Suppressor macrophage treated with lipopolysaccharide for 1 hour (primary cell): ENCODE measurements at places on chromosomes 4 and X.

DNA sequence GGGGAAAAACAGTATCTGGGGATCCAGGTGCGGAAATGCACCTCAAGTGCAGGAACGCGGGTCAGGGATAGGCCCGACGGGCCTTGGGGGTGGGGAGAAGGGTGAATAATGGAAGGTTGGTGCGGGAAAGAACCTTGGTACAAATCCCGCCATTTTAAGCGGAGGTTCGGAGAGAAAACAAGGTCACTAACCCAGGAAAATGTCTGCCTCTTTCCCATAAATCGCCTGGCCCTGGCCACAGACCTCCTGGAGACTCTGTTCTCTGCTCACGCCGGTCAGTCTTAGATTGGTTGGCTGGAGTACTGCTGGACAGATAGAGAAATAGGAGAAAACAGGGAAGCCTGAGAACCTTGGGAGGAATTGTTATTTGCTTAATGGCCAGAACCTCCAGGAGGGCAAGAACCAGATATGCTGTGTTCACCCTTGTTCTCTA is 897 bp upstream of the FBXL5 start:
- DNase-seq, result no peak

DNA sequence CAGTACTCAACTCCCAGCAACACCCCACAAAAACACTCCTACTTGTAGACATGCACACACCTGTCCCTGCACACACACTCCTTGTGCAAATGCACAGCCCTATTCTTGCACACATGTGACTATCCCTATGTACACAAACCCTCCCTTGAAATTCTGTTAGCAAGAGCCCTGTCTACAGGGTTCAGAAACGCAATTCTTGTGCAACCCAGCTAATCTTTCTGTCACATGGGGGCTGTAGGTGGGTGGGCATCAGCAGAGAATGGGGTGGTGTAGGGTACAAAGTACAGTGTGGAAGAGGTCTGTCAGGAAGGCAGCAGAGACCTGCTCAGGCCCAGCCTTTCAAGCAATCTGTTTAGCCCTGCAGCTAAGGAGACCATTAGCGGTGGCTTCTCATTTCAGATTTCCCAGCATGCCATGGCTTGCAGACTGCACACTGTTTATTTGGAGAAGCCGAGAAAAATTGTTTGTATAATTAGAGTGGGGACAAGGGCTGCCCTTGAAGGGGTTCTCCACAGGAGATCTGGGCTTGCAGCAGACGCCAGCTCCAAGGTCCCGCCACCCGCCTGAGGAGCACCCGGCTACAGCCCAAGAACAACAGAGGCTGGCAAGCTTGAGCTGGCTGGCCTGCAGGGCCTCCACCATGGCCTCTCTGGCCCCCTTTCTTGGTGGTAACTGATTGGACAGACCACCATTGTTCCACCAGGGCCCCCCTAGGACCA is 144.0 kb upstream of the PJA1 start:
- DNase-seq, result no peak

DNA sequence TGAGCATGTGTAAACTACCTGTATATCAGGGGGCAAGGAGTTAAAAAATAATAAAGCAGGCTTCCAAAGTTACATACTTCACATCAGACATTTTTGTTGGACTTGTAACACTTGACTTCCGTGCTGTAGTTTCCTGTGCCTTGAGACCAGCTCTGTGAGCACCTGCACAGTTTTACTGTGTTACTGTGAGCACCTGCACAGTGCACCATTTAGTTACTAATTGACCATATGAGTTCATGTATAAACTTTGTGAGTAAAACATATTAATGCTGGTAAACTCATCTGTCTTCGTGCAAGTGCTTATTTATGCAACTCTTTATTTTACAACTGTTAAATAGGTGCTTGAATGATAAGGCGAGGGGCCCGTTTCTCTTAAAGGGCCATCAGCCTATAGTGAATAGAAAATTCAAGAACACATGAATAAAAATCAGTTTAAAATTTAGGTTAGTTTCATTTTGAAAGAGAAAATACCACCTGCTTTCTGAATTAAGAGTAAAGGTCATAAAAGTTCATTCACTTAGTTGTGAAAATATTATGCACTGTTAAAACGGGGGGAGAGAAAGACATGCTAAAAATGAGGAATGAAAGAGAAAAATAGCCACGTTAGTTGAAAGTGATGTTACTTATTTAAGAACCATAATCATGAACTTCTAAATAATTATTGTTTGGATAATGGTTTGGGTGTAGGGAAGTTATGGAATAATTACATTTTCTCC is 42.4 kb downstream of the USP9X start:
- DNase-seq, result no peak

GRCh38 chr4:88672987-88673386 is 24.6 kb downstream of the NAP1L5 start:
- DNase-seq, result peak; percentile 20

DNA sequence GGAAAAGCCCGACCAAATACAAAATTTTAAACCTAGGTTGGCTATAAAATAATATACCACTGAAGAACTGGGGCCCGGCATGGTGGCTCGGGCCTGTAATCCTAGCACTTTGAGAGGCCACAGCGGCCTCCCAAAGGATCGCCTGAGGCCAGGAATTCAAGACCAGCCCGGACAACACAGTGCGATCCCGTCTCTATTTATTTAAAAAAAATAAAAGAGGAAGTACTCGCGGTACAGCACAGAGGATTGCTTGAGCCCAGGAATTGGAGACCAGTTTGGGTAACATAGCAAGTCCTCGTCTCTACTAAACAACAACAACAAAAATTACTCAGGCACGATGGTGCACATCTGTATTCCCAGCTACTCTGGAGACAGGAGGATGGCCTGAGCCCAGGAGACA is 44.8 kb upstream of the CDKN2AIP start:
- peak; percentile 32 for DNase-seq
